Lower leg skin (tissue), 4 donors: ENCODE measurements at places on chromosomes 5 and 9. TPM values are rescaled to one million over a fixed set of nuclear protein-coding genes. Genes with fewer than 3 reads are reported as not detected.

TRIM36 gene
- 1.6 TPM for total RNA-seq

DNA sequence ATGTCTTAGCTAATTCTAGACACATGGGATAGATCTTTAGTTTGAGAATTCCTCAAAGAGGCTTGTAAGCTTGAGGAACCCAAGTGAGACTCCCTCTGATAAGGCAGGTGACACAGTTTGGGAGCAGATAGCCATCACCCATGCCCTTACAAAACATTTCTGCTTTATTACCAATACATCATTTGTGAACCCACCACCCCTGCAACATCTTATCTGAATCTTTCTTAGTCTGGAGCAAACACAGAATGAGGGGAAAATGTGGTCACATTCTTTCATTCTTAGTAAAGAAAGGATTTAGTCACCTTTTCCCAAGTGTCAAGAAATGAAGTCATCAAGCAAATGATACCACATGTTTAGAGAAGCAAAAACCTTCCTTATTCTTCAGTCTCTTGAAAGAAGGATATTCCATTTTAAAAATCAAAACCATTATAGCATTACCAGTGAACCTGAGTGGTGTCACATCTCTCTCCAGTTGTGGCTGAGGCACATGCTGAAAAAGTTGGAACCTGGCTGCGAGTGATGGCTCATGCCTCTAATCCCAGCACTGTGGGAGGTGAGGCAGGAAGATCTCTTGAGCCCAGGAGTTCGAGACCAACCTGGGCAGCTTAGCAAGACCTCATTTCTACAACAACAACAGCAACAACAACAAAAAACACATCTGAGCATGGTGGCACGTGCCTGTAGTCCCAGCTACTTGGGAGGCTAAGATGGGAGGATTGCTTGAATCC, 65.9 kb downstream of the PRKACG start:
- no peak for DNase-seq

CATSPER3 gene
- not detected for total RNA-seq

DNA sequence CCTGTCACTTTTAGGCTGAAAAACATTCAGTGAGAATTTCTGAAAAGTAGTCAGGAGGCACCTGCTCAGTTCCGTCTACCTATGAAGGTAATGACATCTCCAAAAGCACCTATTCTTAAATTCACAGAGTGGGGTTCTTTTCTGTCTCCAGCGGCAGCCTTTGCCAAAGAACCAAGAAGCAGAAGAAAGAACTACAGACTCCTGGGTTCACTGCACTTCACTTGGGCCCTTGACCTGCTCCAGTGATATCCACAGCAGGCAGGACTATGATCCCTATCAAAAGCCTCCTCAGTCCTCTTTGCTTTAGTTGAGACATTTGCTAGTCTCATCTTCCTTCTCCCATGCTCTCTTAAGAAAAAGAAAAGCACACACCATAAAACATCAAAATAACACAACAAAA, 19.7 kb upstream of the PLPP6 start:
- no peak for DNase-seq

- no peak for DNase-seq
Observed at GRCh38 chr5:150510460-150511263, 2.7 kb downstream of the NDST1 start.

SVEP1 gene
- 16.3 TPM for total RNA-seq

DNA sequence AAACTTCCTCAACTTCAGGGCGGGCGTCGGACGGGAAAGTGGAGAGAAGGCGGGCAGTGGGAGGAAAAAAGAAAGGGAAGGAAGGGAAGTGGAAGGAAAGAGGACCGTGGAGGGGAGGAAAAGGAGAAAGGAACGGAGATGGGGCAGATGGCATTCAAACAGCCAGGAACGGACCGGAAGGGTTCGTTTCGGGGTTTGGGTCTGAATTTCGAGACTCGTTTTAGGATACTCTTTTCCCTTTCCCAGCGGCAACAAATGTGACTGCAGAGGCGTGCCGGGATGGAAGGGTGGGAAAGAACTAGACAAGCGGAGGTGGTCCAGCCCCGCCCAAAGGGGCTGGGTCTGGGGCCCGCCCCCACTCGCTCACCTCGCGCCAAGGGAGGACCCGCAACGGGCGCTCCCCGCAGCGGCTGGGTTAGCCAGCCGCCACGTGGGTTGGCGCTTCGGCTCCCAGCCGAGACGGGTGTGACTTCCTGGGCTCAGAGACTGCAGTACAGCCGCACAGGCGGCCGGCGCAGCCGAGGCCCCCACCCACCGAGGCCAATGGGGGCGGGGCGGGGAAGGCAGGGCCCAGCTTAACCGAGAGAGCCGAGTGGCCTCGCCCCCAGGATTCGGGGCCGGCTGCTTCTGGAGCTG, 2.7 kb downstream of the VCAN start:
- peak; percentile 95 for DNase-seq

IL31RA gene
- total RNA-seq, result 1.7 TPM

GRCh38 chr5:175317872-175318271, 126.1 kb downstream of the DRD1 start:
- DNase-seq, result no peak

GRCh38 chr5:136054142-136055019, 25.6 kb downstream of the TGFBI start:
- DNase-seq, result no peak

F2RL2 gene
- 0.55 TPM for total RNA-seq

DNA sequence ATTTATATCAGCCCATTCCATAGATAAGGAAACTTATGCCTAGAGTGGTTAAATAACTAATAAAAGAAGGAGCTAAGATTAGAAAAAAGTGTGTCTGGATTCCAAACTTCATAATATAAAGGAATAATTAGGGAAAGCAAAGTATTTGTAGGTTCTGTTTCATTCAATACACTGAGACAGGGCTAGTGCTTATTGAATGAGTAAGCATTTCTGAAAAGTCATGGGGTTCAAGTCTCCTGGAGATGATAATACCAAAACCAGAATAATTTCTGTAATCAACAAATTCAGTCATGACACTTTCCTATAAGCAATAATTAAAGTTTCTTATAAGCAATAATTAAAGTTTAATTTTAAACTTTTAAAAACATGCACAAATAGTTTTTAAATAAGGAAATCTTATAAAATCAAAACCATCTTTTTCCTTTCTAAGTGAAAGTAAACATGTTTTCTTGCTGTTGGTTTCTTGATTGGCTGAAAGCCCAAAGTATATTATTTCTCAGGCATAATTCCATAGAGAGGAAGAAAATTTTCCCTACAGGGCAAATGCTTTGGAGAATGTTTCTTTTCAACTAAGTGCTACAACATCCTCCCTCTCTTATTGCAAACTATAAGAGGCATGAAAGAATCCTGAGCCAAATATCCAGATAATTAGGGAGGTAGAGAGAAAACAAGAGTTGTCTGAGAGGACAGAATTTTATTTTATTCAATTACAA, 510.2 kb downstream of the PRELID2 start:
- no peak for DNase-seq

- no peak for DNase-seq
Observed at GRCh38 chr5:59666440-59667068, 227.0 kb downstream of the PDE4D start.

POC5 gene
- 10.0 TPM for total RNA-seq

CCL28 gene
- total RNA-seq, result 11.9 TPM

DNA sequence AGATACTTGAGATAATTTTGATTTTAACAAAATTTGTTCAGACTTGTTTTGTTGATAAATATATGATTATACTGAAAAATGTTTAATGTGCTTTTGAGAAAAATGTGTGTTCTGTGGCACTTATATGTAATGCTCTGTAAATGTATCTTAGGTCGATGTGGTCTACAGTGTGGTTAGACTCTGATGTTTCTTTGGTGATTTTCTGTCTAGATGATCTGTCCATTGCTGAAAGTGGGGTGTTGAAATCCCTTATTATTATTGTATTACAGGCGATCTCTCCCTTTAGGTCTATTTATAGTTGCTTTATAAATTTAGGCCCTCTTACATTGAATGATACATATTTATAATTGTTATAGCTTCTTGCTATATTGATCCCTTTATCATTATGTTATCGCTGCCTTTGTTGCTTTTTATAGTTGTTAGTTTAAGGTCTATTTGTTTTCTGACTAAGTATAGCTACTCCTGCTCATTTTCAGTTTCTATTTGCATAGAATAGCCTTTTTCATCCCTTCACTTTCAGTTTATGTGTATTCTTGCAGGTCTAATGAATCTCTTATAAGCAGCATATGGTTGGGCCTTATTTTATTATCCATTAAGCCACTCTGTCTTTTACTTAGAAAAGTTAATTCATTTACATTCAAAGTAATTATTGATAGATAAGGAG, 124.3 kb downstream of the MRPS30 start:
- DNase-seq, result no peak

LRSAM1 gene
- 47.9 TPM for total RNA-seq

ORM2 gene
- total RNA-seq, result not detected

DNA sequence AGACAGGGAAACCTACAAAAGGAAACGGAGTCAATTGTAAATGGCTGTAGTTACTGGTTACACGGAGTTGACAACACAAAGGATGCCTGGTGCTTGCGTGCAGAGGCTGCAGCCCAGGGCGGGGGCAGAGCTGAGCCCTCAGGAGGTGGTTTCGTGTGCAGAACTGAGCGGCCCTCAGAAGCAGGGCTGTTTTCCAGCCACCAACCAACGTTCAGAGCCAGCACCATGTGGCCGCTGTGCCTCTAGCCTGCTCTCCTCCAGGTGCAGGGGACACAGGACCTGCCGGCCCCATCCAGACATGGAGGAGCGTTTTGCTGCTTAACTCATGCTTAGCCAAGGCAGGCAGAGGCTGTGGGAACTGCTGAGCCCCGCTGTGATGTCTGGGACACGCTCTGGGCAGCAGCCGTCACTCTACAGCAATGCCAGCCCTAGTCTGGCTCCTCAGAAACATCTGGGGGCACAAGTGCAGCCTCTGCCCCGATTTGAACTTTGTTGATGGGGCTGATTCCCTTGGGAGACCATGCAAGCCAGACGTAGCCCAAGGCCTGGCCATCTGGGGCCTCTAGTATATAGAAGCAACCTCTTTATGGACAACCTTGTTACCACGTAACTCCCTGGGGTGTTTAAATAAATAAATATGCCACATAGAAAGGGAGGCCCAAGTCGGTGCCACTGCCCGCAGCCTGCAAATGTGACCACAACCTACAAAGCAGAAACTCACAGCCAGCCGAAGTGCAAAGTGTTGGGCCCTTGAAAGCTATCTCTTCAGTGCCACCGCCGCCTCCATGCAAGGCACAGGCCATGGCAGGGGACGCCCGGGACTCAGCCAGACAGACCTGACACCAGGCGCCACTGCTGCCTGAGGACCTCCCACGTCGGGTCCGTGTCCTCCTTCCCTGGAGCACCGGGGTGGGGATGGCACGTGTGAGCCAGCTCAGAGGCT, 42.1 kb downstream of the NKD2 start:
- DNase-seq, result no peak

GRM6 gene
- total RNA-seq, result not detected

DNA sequence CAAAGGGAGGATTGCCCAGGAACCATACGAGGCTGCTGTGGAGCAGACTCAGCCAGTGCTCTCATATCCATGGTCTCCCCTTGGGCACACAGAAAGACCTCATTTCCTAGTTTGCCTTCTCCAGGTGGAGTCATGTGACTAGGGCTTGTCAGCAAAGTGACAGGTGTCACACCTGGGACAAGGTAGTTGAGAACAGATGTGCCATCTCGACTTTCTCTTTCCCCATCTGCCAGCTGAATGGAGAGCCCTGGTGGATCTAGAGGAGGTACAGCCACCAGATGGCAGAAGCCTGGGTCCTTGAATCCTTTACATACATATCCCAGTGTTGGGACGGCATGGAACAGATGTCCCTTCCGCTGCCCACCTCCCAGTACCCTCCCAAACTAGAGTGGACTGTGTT, 42.9 kb upstream of the ALDOB start:
- DNase-seq, result no peak

DNA sequence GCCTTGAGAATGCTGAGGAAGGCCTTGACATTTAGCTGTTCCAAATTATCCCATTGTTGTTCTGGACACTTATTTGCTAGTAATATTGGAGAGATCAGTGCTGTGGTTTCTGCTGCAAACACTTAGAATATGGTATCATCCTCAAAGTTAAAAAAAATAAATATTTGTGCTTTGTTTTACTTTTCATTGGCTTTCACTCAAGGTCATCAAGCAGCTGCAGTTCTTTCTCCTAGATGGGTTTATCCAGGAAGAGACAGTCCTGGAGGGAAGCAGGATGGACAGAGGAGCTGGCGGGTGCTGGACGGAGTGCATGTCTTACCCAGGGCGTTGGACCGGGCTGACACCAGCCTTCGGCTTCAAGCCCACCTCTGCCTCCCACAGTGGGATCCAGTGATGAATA, 193.6 kb downstream of the MTRR start:
- no peak for DNase-seq

WNT8A gene
- not detected for total RNA-seq

NME5 gene
- 1.7 TPM for total RNA-seq

GRCh38 chr9:108704156-108704852, 151.5 kb downstream of the ACTL7B start:
- DNase-seq, result no peak

DNA sequence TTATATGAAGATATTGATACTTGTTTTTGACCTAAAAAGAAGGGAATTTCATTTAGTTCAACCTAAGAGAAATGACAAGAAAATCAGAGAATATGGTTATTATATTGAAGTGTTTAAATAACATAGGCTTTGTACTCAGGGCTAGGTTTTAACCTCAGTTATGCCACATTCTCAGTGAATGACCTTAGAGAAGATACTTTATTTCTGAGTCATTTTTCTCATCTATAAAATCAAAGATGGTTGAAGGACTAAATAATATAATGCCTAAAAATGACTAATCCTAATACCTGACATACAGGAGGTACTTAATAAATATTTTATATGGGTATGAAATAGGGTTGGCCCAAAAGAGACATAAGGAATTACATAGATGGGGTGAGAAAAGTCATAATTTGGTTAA, 32.3 kb downstream of the DIMT1 start:
- no peak for DNase-seq

- DNase-seq, result no peak
Observed at GRCh38 chr9:68710111-68710471, 5.1 kb downstream of the PIP5K1B start.

DMGDH gene
- 0.42 TPM for total RNA-seq

GRCh38 chr5:150946351-150946905, 41.6 kb upstream of the ZNF300 start:
- peak; percentile 58 for DNase-seq

LMNB1 gene
- total RNA-seq, result 20.7 TPM

GRCh38 chr9:136249877-136250559, 4.4 kb upstream of the QSOX2 start:
- DNase-seq, result no peak

DNA sequence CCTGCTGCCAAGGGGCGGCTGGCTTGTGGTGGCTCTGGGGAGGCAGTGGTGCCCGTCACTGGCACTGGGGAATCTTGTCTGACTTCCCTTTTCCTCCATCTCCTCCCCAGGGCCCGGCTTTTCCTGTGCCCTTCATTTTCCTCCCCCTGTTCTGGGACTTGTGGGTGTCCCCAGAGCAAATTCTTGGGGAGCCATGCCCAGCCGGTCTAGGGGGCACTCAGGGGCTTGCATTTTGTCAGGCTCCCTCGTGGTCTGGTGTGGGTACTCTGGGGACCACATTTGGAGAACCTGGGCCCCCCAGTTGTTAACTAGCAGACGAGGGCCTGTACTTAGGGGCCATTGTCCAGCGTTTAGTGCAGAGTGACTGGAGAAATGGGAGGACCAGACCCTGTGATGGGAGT, 105.2 kb upstream of the IER5L start:
- peak; percentile 84 for DNase-seq

- DNase-seq, result no peak
Observed at GRCh38 chr5:150303070-150303615, 438 bp upstream of the ARSI start.
